ENCODE measurements at places on chromosomes 11 and 22.

- DNase-seq: peak; percentile 63
These were observed 12.6 kb upstream of the MAPK8IP1 start for GRCh38 chr11:45872651-45873356.

GRCh38 chr11:21465203-21465602, 727.7 kb upstream of the ANO5 start:
- DNase-seq: no peak

GRCh38 chr11:8201644-8202365, 33.0 kb upstream of the RIC3 start:
- DNase-seq: no peak

DNA sequence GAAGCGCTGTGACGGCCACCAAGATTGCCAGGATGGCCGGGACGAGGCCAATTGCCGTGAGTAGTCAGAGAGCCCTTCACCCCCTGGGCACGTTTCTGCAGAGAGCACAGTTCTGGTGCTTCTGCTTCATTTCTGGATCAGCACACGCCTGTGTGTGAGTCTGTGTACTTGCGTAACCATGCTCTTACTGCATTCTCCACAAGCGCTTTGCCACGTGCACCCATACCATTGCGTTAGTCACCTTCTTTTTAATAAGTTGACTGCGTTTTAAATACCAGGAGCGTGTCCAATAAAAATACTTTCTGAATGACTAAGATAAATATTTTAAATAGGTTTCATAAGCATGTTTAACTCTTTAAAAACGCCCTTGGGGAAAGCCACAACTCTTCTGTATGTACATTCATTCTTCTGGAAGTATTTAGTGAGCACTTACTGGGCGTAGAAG, 143.0 kb upstream of the SORL1-AS1 start:
- peak; percentile 7 for DNase-seq

Measured in lung microvascular endothelial cell (primary cell).